ENCODE measurements at places on chromosomes 3 and 15. TPM values are rescaled to one million over a fixed set of nuclear protein-coding genes. Genes with fewer than 3 reads are reported as not detected.

The GPR87 gene
- total RNA-seq: not detected

The VIPR1 gene
- 5.8 TPM for total RNA-seq

GRCh38 chr15:66763186-66764071 is 61.4 kb downstream of the SMAD6 start:
- no peak for DNase-seq

- no peak for DNase-seq
Observed at GRCh38 chr3:95401693-95402092, 1338.8 kb downstream of the NSUN3 start.

DNA sequence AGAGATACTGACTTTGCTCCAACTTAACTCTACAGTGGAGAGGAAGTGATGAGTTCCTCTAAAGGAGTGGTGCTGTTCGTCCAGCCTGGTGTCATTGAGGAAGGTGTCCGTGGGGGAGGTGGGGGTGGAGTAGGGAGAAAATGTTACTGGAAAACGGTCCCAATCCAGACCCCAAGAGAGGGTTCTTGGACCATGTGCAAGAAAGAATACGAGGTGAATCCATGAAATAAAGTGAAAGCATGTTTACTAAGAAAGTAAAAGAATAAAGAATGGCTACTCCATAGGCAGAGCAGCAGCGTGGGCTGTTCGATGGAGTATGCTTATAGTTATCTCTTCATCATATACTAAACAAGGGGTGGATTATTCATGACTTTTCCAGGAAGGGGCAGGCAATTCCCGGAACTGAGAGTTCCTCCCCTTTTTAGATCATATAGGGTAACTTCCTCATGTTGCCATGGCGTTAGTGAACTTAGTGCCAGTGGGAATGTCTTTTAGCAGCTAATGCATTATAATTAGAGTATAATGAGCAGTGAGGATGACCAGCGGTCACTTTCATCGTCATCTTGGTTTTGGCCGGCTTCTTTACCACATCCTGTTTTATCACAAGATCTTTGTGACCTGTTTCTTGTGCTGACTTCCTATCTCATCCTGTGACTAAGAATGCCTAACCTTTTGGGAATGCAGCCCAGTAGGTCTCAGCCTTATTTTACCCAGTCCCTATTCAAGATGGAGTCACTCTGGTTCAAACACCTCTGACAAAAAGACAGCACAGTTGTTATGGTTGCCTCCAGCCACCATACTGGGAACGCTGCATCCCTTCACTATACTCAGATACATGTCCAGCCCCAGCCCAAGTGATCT is 38.6 kb downstream of the CLEC3B start:
- no peak for DNase-seq

The ALDH1L1 gene
- 4.7 TPM for total RNA-seq

- DNase-seq: no peak
Observed at GRCh38 chr3:132321304-132321703, 4.1 kb downstream of the ACP3 start.

The CKMT1B gene
- total RNA-seq: 3.3 TPM

DNA sequence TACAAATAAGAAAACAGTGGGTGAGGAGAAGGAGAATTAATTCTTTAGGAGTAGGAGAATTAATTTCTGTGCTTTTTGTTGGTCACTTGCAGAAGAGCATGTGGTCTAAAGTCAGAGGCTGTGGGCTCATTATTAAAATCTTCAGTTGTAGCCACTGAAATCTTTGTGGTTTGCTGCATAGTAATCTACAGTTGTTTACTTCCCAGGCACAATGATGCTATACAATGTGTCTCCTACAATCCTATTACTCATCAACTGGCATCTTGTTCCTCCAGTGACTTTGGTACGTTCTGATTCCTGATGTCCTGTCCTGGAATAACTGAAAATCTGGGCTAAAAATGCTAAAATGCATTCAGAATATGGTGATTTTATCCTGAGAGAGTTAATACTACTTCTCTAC is 21.0 kb downstream of the IFT122 start:
- DNase-seq: no peak

DNA sequence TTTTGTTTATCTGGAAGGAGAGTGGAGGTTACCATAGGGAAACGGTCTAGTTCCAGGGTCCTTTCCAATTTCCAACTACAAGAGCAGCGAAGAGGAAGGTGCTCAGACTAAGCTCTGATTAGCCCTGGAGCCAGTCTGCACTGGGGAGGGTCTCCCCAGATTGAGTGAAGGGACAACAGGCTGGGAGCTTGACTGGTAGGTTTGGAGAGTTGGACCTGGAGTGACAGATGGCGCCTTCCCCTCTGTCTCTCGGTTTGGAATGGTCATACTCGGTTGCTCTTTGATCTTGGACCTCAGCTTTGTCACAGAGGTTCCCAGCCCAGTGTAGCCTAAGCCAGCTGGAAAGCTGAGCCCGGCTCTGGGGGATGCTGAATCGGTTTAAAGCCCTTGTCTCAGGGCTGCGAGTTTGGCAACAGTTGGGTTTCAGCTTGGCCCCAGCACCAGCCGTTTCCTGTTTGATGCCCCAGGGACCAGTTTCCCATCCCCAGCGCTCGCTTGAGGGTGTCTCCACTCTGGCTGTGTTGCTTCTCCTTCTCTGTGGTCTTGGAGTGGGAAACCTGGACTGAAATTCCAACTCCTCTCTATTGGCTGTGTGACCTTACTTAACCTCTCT is 53.1 kb upstream of the ULK4 start:
- DNase-seq: no peak

GRCh38 chr3:139519998-139520737 is 19.4 kb downstream of the RBP1 start:
- no peak for DNase-seq

DNA sequence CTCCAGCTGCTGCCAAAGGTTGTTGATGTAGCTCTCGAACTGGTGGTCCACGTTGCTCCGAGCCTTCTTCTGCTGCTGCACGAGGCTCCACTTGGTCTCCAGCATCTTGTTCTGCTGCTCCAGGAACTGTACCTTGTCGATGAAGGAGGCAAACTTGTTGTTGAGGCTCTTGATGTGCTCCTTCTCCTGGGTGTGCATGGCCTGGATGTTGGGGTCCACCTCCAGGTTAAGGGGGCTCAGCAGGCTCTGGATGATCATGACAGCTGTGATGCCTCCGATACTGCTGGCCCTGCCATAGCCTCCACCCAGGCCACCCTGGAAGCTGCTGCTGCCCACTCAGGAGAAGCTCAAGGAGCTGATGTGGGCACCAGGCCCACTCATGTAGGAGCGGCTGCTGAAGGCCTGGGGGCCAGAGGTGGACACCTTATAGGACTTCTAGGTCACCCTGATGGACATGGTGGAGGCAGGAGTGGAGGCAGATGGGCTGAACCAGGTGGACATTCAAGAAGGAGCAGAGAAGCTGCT is 14.9 kb upstream of the PSTPIP1 start:
- DNase-seq: no peak

GRCh38 chr15:67782691-67782991 is 42.7 kb upstream of the SKOR1 start:
- no peak for DNase-seq

The IP6K2 gene
- total RNA-seq: 212 TPM

DNA sequence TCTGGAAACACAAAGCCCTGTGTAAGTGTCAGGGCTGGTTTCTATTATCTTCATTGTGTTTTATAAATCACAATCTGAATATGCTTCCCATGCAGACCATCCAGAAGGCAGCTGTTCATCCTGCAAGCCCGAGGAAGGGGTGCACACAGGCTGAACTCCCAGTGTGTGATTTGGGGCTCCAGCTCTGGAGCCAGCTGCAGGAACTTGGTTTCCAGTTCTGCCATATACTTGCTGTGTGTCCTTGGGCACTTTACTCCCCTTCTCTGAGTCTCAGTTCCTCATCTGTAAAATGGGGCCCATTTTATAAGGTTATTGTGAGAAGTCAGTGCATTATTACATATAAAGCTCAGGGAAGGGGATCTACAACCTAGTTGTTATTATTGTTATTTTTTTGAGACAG is 22.6 kb downstream of the CYP8B1 start:
- no peak for DNase-seq

DNA sequence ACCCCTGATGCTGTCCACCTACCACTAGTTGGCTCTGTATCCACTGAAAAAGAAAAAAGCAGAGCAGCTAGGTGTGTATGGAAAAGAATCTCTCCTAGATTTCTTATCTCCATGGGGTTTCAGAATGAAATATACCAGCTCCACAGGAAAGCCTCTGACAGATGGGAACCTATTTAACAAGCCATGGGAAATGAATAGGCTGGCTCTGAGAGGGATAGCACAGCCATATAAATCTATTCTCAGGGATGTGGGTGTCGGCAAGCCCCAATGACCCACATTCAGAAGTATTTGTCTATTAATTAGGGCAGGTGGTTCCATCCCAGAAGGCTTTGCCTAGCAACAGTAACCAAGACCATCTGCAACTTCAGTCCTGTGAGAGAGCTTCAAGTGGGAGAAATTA is 694.1 kb downstream of the AGBL1 start:
- no peak for DNase-seq

DNA sequence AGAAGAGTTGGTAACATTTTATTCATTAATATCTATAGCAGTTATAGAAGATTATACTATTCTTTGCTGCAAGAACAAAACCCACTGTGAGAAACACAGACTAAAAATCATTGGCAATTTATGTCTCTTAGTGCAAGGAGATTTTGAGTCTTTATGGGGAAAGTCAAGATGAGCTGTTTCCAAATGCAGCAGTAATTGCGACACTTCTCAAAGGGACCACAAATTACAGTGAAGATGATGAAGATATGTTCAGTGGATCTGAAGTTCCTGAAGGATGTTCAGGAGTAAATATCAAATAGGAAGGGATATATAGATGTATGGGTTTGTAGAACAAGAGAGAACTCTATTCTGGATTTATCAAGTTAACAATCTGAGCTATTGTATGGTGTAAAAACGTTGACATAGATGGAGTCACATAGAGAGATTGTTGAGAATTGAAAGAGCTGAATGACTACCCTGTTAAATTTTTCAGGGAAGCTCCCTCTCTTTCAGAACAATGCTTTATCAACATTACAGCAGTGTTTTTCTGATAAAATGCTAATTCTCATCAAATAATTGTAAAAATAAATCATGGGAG is 71.8 kb downstream of the DTWD1 start:
- DNase-seq: no peak
